Activated T-helper 1 cell treated with Interleukin-2 at 50 U/mL for 16 hours (primary cell): ENCODE measurements at places on chromosomes 3 and 15.

DNA sequence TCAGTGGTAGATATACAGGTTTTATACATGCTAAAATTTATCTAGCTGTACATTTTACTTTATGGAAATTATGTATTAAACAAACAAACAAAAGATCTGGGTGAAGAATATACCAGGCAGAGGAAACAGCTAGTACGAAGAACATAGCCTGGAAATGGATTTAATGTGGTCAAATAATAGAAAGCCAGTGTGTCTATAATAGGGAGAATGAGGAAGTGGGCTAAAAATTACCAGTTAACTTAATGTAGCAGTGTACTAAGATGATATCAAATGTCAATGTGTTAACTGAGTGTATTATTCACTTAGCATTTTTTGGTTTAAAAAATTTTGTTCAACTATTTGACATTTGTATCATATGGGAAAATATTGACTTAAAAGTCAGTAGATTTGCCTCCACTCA, 22.8 kb upstream of the SLC15A2 start:
- DNase-seq, result no peak

- DNase-seq, result no peak
Measured at GRCh38 chr3:78794431-78794830, 973.4 kb downstream of the ROBO1 start.

- DNase-seq, result peak; percentile 35
Measured at GRCh38 chr15:73704869-73705645, 20.9 kb downstream of the CD276 start.

- DNase-seq, result no peak
Measured at GRCh38 chr3:65201926-65202325, 514.1 kb upstream of the ADAMTS9 start.

DNA sequence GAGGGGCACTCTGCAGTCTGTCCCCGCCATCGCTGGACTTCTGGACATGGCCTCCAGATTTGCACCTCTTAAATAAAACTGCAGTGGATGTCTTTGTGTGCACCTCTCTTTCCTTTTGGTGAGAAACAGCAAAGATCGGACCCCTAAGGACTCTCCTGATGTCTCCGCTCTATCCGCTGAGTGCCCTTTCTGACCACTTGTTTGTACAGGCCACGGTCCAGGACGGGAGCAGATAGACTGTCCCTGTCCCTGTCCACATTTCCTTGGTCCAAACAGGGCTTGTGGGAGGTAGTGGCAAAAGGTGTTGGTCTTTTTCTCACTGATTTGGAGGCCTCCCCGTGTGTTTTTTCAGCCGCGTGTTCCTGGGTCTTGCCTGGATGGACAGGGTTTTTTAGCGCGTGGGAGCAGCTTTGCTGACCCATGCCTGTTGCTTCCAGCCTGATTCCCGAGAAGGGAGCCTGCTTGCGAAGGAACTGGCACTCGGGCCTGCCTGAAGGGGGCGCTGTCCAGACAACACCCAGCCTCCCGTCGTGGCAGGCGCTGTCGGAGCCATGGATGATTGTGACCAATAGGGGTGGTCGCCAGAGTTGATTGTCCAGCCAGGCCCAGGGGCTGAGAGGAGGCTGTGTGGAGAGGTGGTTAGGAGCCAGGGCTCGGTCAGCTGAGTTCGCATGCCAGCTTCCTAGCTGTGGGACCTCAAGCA, 13.2 kb upstream of the STAB1 start:
- DNase-seq, result no peak

DNA sequence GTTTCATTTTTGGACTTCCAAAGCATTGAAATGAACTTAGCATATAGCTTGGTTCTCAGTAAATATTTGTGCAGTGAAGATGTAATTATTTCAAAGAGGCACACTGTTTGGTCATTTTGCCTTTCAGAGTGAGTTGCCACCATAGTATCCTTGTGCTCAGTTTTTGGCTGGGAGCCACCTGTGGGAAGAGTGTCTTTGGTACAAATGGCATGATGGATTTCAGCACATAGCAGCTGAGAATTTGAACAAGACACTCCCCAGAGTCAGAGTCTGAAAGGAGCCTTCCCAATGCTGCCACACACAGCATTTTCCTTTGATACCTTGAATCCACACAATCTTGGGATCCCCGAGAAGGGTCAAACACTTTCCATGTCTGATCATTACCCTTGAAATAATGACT, 897.2 kb upstream of the ARPP21 start:
- no peak for DNase-seq

DNA sequence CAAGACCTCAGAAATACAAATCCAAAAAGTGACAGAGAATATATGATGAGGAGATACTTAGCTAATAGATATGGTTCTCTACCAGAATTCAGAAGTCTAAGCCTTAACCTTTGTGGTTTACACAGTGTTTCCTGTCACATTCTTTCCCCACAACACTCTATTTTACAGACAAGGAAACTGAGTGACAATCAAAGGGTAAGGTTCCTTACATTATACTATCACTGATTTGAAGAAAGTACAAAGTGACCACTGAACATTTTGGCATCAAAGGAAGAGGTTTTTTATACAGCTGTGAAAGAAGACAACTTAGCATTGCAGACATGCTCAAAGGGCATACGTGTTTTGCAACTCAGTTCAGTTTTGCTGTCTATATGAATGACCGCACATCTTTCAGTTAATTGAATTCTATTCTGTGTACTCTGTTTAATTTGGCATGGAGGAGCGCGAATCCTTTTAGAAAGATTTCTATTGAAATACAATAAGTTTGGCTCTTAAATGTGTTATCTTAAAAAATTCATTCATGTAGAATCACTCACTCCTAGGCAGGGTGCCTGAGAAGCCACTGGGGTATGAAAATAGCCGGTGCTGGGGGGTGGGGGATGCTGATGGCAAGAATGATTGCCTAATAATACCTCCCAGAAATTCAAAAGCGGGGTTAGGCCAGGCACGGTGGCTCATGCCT, 66.5 kb upstream of the SKOR1 start:
- DNase-seq, result no peak

DNA sequence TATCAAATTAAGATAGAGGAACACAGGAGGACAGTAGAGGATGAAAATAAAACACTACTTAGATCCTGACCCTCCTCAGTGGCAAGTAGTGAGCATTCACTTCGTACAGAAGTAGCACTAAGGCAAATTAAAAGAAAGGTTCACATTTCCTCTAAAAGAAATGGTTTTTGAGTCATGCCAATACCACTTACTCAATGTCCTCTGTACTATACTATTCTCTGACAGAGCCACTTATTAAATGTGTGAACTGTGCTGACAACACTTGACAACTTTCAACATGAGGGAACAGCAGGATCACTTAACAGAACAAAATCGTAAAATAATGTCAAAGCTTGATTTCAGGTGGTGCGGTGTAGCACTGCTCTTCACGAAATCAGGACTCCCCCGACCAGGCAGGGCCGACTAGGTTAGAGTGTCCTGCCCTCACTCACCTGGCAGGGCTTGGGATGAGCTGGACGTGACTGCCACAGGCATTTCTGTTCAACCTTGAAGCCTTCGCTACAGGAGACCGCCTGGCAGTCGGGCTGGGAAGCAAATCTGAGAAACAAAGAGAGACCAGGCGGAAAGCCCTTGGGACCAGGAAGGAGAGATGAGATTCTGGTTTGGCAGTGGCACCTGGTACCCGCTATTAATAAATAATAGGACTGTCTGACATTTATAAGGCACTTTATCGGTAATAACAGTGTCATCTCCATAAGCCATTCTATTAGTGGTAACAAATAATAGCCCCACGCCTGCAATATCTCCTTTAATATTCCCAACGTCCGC, 611 bp upstream of the SLC27A2 start:
- DNase-seq, result no peak

- DNase-seq, result no peak
Measured at GRCh38 chr15:101173233-101174119, 78.4 kb downstream of the CHSY1 start.

GRCh38 chr3:197828-198491, 1.4 kb downstream of the CHL1 start:
- DNase-seq, result no peak

- no peak for DNase-seq
Measured at GRCh38 chr3:119295816-119296726, 1.9 kb downstream of the ARHGAP31 start.

GRCh38 chr3:111809186-111809585, 49.9 kb upstream of the PHLDB2 start:
- no peak for DNase-seq

- DNase-seq, result peak; percentile 80
Measured at GRCh38 chr15:72685925-72686794, at the start of the genes BBS4 and HIGD2B. BBS4 (plus strand) TSS chr15:72686207; CDS start chr15:72686228, 21 bp downstream. HIGD2B (minus strand) TSS chr15:72686182; CDS start chr15:72676374, 9,808 bp downstream.

- no peak for DNase-seq
Measured at GRCh38 chr3:128281056-128281455, 127.8 kb downstream of the EEFSEC start.

GRCh38 chr3:44883999-44884431, 9.6 kb downstream of the TGM4 start:
- no peak for DNase-seq

DNA sequence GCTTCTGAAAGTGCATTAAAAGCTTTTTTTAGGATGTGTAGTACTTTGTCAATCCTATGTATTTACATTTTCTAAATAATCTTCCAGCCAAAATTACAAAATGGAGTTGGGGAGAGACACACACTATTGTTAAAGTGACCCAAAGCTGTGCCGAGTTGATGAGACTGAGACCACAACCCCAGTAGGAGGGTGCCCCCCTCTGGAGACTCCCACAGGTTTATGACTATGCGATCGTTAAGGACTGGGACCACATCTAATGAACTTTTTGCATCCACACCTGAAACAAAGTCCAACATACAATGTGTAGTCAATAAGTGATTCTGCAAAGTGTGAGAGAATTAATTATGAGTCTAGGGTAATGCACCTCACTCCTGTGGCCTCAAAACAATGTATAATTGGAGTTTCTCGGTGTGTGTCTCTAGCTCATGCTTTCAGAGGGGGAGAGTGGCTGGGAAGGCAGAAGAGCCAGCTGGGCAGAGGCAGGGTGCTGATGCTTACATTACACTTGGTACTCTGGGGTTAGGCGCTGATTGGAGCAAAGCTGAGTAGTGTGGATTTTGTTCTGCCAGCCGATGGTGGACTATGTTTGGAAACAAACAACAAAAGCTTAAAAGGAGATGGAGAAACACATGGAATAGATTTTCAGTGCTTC, 102.8 kb downstream of the KCNH8 start:
- no peak for DNase-seq

DNA sequence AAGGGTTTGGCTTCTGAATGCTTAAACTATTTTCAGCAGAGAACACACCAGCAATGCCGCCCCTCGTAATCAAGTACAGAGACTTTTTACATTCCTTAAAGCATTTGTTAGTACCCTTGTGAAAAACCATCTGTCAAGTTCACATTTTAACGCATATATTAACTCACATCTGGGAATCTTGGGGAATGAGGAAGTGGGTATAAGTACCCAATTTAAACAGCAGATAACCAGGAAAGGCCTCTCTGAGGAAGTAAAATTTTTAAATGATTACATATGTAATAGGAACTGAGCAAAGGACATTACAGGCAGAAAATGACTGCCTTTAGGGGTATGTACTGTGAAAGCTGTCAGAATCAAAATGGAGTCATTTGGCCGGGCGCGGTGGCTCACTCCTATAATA, 12.8 kb upstream of the CFAP44 start:
- no peak for DNase-seq

- no peak for DNase-seq
Measured at GRCh38 chr3:46097691-46098241, 70.5 kb upstream of the XCR1 start.

GRCh38 chr15:48355377-48355776, 24.1 kb downstream of the DUT start:
- no peak for DNase-seq

- no peak for DNase-seq
Measured at GRCh38 chr3:133377396-133377795, 22.5 kb upstream of the BFSP2 start.

GRCh38 chr3:128369881-128370642, 96.6 kb downstream of the DNAJB8 start:
- no peak for DNase-seq

DNA sequence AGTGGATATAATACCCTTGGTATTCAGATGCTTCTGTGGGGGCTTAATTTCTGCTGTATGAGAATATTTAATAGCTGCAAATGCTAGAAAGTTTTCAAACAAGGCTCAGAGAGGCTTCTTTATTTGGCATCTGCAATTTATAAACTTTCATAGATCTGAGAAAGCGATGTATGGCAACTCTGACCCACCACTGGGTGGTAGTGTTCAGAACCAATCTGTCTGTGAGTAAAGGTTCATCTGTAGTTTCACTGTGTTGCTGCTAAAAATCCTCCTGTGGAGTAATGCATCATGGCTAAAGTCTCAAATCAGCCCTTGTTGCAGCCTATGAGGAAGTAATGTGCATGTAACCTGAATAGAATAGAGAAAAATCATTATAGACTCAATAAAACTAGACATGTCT, 47.4 kb downstream of the CLSTN2 start:
- DNase-seq, result no peak

DNA sequence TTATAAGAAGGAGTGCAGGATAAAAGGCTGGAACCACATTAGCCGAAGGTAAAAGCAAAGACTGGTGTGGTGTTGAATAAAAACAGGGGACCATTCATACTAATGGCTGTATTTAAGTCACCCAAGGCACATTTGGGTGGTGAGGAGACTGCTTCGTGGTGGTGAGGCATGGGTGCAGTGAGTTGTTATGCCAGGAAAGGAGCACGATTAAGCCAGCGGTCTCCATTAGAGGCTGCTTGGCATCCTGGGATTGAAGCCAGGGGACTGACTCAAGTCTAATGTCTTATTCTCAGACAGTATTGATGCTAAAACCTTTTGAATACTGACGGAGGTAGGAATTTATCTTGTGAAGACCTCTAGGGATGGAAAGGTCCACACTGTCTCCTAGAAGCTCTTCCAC, 21.9 kb downstream of the FEM1B start:
- no peak for DNase-seq

- peak; percentile 5 for DNase-seq
Measured at GRCh38 chr15:86611417-86612040, 531.9 kb downstream of the AGBL1 start.

DNA sequence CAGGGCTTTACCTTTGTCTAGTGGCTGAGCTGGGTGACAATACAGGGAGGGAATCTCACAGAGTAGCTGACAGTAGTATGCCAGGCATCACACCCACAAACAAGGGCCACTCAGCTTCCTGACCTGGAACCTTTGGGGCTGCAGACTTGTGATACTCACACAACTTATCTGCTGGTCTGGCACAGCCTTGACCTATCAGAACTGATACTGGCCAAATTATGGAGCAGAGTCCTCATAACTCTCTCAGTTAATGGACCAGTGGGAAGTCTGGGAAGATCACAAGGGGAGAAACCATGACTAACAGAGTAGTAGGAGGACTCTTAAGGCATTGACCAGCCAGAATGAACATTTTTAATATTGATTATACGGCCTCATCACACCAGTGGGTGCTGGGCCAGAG, 19.4 kb downstream of the MRPL46 start:
- DNase-seq, result no peak

- DNase-seq, result no peak
Measured at GRCh38 chr3:126714276-126714900, 10.3 kb downstream of the CHCHD6 start.

- DNase-seq, result no peak
Measured at GRCh38 chr3:135131290-135131689, 336.2 kb downstream of the EPHB1 start.

DNA sequence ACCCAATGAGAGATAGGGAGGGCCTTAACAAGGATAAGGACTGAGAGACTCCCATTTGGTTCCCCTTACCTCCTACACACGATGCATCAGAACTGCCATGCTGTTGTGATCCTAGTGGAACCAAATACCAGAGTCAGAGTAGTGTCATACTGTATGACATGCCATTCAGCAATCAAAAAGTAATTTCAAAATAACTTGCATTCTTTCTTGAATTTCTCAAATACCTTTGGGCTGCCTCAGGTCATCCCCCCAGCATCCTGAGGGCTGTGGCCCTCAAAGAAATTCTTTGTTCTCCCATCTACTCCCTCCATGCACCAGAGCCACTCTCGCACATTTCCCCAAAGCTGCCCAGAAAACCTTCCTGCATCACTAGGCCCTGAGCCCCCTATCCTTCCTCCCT, 68.9 kb upstream of the PPP2R3A start:
- no peak for DNase-seq
